Thoracic aorta (tissue), 2 donors: ENCODE measurements at places on chromosomes 4 and X. TPM values are rescaled to one million over a fixed set of nuclear protein-coding genes. Genes with fewer than 3 reads are reported as not detected.

Gene TEX13C
- not detected for total RNA-seq

DNA sequence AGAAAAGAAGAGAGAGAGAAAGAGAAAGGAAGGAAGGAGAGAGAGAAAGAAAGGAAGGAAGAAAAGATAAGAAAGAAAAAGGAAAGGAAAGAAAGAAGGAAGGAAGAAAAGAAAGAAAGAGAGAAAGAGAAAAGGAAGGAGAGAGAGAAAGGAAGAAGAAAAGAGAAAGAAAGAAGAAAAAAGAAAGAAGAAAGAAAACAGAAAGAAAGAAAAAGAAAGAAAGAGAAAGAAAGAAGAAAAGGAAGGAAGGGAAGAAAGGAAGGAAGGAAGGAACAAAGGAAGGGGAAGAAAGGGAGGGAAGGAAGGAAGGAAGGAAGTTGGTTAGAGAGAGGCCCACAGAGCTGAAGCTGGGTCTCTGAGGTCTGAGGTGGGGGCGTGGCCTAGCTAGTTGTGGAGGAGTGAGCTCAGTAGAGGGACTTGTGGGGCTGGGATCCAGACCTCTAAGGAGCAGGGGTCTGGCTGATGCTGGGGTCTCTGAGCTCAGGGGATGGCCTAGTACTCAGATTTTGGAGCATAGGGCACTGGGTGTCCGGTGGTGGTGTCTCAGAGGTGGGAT lies 27.1 kb upstream of the PDZD4 start:
- DNase-seq: no peak
- no peaks in the 10 kb centered on the region for H3K4me1 ChIP-seq
- no peak overlapping the region for H3K27ac ChIP-seq
- no peaks in the 10 kb centered on the region for H3K36me3 ChIP-seq

DNA sequence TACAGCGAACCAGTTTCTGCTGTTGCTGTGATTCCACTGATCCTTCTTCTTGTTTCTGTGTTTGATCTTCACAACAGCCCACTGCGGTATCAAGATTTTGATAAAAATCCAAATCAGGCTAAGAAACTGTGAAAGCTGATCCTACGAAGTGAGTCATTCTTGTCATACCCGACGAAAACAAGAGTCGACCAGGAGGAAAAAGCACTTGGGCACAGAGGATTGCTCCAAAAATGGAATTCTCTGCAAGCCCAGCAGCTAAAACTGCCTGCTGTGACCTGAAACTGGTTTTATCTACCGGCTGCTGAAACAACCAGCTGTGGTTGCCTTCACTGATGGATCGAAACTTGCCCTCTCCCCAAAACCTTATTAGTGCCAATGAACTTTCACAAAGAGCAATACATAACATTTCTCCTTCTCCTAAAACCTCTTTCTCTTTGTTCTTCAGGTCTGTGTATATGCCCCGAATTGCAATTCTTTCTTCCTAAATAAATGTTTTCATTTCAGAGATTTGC lies 607.0 kb upstream of the PRKX start:
- no peak overlapping the region for H3K4me3 ChIP-seq
- no peaks in the 10 kb centered on the region for H3K36me3 ChIP-seq
- no peak overlapping the region for H3K27ac ChIP-seq
- DNase-seq: no peak
- no peaks in the 10 kb centered on the region for H3K4me1 ChIP-seq

DNA sequence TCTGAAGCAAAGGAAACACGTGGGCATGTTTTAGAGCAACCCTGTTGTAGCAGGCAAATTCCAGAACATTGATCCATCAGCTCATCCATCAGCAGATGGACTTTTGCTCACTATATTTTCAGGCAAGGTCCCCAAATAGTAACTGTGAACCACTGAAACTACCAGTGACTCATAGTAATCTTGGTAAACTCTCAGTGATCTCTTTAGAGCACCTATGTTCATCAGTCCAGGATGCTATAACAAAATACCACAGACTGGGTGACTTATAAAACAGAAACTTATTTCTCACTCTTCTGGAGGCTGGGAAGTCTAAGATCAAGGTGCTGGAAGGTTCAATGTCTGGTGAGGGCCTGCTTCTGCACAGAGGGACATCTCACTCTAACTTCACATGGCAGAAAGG lies 28.9 kb upstream of the BTC start:
- no peaks in the 10 kb centered on the region for H3K27me3 ChIP-seq
- H3K4me1 ChIP-seq: no peaks in the 10 kb centered on the region
- no peak overlapping the region for H3K4me3 ChIP-seq
- no peaks in the 10 kb centered on the region for H3K36me3 ChIP-seq
- DNase-seq: no peak

- no peaks in the 10 kb centered on the region for H3K27me3 ChIP-seq
- no peak overlapping the region for H3K27ac ChIP-seq
- H3K36me3 ChIP-seq: no peaks in the 10 kb centered on the region
- no peak overlapping the region for H3K4me3 ChIP-seq
- no peaks in the 10 kb centered on the region for H3K4me1 ChIP-seq
Measured at GRCh38 chr4:162046135-162046534, 117.7 kb downstream of the FSTL5 start.

DNA sequence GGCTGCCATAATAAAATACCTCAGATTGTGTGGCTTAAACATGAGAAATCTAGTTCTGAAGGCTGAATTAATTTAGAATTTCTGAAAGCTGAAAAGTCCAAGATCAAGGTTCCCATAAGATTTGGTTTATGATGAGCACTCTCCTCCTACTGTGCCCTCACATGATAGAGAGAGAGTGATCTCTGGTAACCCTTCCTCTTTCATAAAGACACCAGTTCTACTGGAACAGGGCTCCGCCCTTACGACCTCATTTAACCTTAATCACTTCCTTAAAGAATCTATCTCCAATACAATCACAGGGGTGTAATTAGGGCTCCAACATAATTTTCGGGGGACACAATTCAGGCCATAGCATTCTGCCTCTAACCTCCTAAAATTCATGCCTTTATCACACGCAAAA lies 194.0 kb upstream of the MAB21L2 start:
- no peak overlapping the region for H3K27ac ChIP-seq
- H3K4me1 ChIP-seq: no peaks in the 10 kb centered on the region
- H3K27me3 ChIP-seq: no peaks in the 10 kb centered on the region
- H3K36me3 ChIP-seq: no peaks in the 10 kb centered on the region
- DNase-seq: no peak

DNA sequence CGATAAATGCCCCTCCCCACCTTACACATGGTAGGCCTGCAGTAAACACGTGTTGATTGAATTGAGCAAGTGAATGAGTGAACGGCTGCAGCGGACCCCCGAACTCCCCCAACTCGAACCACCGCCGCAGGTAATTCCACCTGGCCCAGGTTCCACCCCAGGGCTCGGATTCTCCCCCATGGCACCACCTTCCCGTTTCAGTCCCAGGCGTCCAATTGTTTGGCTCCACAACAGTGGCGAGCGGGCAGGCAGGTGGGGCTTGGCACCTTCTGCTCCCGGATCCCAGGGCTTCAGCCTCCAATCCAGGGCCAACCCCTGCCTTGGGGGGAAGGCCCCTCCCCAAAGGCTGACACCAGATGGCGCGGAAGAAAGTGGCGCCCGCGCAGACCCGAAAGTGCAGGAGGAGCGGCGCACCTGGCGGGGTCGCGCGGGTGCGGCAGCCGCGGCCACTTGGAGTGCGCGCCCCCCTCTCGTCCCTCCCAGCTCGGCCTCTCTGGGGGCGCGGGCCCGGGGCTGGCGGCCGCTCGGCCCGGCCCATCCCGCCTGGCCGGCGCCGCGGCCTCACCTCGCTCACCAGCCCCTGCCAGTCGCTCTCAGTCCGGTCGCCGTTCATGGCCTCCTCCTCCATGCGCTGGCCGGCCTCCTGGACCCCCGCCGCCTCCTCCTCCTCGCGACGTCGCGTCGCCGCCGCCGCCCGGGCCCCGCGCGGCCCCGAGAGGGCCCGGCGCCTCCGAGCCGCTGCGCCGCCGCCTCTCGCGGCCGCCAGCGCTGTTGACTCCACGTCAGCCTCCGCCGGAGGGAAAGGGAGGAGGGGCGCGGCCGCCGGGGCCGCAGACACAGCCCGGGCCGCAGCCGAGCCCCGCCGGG lies at the start of gene CCDC149:
Gene CCDC149 (minus strand): TSS at position 791 of the 867 bp plus-strand sequence. CDS start 178 bp downstream, at position 613.
- no peaks in the 10 kb centered on the region for H3K4me1 ChIP-seq
- peak within 1 kb of the TSS; percentile 83 for H3K27ac ChIP-seq
- peak within 1 kb of the TSS; percentile 82 for H3K4me3 ChIP-seq
- DNase-seq: peak; percentile 4
- H3K36me3 ChIP-seq: peaks cover 8% of the 10 kb centered on the region

DNA sequence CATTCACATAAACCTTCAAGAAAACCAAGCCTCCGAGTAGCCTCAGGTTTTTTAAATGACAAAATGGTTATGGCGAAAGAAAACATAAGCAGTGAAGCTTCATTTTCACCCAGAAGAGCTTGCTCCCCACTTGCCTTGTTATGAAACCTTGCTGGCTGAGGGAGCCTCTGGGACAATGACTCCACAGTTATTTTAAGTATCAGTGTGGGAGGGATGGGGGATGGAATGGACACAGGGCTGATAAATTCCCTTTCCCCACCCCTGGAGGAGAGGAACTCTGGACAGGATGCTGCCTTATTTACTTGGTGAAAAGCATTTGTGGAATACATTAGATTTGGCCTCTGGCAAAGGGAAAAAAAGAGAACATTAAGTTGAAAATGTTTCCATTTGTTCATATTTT lies 220.7 kb upstream of the CNKSR2 start:
- H3K27me3 ChIP-seq: no peaks in the 10 kb centered on the region
- DNase-seq: no peak
- H3K27ac ChIP-seq: no peak overlapping the region
- H3K36me3 ChIP-seq: no peaks in the 10 kb centered on the region

GRCh38 chr4:3411676-3412075 lies 30.1 kb upstream of the HGFAC start:
- H3K36me3 ChIP-seq: peaks cover 5% of the 10 kb centered on the region
- H3K27ac ChIP-seq: no peak overlapping the region
- H3K27me3 ChIP-seq: no peaks in the 10 kb centered on the region

GRCh38 chr4:56181140-56181953 lies 205.9 kb downstream of the AASDH start:
- H3K27me3 ChIP-seq: no peaks in the 10 kb centered on the region
- no peaks in the 10 kb centered on the region for H3K36me3 ChIP-seq
- H3K27ac ChIP-seq: no peak overlapping the region
- H3K4me1 ChIP-seq: no peaks in the 10 kb centered on the region
- no peak for DNase-seq
- no peak overlapping the region for H3K4me3 ChIP-seq

- peaks cover 4% of the 10 kb centered on the region for H3K4me1 ChIP-seq
- H3K4me3 ChIP-seq: no peak overlapping the region
- no peak overlapping the region for H3K27ac ChIP-seq
- no peaks in the 10 kb centered on the region for H3K36me3 ChIP-seq
Measured at GRCh38 chrX:19924285-19924684, 36.9 kb upstream of the SH3KBP1 start.

DNA sequence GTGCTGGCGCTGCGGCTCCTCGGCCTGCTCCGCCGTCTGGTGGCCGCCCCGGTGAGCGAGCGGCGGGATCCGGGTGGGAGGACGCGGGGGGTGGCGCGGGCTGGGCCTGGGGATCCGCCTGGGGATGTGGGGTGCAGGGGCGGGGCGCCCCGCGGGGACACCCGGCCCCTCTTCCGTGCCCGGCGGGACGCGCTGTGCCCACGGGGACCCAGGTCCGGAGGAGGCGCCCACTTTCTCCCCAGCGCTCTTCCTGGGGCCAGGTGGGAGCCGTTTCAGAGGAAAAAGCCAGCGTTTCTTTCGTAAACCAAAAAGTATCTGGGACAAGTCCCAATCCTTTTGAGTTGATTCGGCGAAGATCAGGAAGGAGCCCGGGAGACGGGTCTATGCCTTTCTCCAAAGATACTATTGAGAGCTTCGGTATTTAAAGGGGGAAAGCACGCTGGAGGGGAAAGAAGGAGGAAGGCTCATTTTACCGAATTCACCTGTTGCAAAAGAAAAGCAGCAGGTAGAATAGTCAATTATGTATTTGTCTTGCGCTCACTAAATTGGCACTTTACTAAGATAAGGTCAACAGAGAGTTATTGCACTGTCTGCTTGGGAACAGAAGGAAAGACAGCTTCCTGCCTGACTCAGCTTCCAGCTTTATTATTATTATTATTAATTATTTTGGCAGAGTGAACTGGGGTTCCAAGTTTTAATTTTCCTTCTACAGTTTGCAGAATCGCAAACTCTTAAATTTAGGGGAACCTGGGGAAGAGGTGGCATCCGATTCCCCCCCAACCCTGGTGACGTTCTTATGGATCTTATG lies 81.5 kb upstream of the CD99 start:
- H3K27me3 ChIP-seq: no peaks in the 10 kb centered on the region
- DNase-seq: no peak
- H3K4me3 ChIP-seq: peak overlapping the region; percentile 95
- peaks cover 11% of the 10 kb centered on the region for H3K4me1 ChIP-seq
- no peaks in the 10 kb centered on the region for H3K36me3 ChIP-seq

DNA sequence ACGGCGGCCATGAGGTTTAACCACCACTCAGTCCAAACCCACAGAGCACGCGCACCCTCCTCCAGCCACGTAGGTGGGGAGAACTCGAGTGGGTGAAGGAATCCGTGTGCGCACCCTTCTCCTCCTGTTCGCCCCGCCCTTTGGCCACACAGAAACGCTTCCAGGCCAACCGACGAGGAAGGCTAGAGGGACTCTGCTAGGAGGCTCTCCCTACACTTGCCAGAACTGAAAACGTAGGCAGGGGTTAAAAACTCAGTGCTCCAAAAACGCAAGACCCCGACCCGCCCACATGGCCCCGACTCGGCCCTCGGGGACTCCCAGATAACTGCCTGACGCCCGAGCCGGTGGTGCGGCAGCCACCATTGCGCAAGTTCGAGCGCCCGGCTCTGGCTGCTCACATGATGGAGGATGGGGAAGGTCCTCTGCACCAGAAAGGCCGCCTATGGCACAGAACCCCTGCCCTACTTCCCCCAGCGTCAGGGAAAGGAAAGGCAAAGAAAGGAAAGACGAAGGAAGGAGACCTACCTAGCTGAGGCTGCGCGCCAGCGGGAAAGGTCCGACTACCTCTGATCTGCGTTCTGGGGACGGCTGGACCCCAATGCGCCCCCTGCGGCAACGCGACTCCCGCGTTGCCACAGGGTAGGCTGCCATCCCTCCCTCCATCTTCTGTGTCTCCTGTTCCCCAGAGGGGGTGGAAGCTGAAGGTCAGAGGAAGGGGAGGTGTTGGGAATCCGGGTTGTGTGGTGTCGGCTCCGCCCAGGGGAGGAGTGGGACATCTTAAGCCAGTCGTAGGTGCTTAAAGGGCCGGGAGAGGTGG lies 201.9 kb upstream of the AGTR2 start:
- no peaks in the 10 kb centered on the region for H3K4me1 ChIP-seq
- no peaks in the 10 kb centered on the region for H3K27me3 ChIP-seq
- peak overlapping the region; percentile 77 for H3K4me3 ChIP-seq
- no peak overlapping the region for H3K27ac ChIP-seq

Gene TMSB15A
- total RNA-seq: 1.1 TPM

DNA sequence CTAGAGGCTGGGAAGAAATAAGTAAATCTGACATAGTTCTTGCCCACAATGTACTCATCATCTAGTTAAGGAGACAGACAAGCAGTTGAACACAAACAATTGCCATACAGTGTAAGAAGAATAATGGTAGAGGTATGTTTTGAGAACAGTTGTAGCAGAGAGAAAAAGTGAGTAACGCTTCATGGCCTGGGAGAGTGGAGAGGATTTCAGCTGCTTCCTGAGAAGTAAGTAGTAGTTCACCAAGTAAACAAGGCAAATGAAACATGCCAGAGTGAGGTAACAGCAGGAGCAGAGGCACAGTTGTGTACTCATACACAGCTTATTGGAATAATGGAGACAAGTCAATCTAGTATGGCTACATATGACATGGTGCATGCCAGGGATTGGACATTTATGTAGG lies 53.6 kb upstream of the RAP2C start:
- H3K27me3 ChIP-seq: no peaks in the 10 kb centered on the region
- no peaks in the 10 kb centered on the region for H3K4me1 ChIP-seq
- H3K36me3 ChIP-seq: no peaks in the 10 kb centered on the region
- H3K4me3 ChIP-seq: no peak overlapping the region

Gene COX7B2
- total RNA-seq: not detected

- no peak overlapping the region for H3K4me3 ChIP-seq
- no peaks in the 10 kb centered on the region for H3K36me3 ChIP-seq
- no peaks in the 10 kb centered on the region for H3K27me3 ChIP-seq
- no peak overlapping the region for H3K27ac ChIP-seq
- H3K4me1 ChIP-seq: peaks cover 11% of the 10 kb centered on the region
- DNase-seq: no peak
Measured at GRCh38 chr4:6681191-6681590, 12.5 kb upstream of the S100P start.
